GM04503 (cell line): ENCODE measurements at places on chromosomes 5 and 9.

DNA sequence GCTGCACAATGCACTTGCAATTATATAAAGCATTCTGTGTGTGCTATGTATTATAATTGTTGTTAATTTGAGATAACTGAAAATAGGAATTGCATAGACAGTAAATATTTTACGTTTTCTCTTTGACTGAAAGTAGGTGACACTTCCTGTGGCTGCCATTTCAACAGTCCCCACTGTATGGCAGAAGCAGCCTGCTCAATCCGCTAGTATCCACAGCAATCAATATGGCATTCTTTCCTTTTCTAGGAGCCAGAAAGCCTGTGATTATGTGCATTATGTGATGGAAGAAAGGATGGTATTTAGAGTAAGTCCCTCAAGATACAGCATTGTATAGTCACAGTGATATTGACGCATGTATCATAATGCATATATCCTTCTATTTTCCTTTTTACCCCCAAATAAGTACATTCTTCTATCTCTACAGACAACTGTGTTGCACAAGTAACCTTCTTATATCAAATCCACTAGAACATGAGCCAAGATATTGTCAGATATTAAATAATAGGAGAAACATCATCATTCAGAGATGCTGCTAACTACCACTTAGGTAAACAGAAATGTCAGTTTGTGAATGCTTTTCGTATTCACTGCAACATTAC, 59.7 kb downstream of the CARTPT start:
- no peak for DNase-seq

GRCh38 chr9:10774051-10774450, 161.2 kb upstream of the PTPRD start:
- no peak for DNase-seq

DNA sequence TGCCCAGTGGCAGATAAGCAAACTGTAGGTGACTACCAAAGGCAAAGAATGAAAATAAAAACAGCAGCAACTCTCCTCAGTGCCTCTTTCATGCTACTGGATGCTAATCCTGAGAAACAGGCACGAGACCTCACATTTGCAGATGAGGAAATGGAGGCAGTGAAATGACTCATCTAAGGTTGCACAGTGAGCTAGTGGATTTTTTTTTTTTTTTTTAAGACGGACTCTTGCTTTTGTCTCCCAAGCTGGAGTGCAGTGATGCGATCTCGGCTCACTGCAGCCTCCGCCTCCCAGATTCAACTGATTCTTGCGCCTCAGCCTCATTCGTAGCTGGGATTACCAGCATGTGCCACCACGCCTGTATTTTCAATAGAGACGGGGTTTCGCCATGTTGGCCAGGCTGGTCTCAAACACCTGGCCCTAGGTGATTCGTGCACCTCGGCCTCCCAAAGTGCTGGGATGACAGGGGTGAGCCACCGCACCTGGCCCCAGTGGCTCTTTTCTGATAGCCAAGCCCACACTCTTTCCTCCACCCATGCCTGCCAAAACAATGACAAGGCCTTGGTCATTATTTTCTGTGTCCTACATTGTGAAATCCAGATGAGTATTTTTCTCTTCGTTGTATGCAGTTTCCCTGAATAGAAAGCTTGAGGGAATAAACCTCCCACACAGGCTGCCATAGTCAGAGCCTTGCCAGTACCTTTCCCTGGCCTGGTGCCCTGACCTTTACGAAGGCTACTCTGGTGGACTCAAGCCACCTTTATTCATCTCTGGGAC, 19.2 kb downstream of the DOCK2 start:
- DNase-seq: no peak

GRCh38 chr9:98430535-98431292, 175.3 kb upstream of the TBC1D2 start:
- no peak for DNase-seq

DNA sequence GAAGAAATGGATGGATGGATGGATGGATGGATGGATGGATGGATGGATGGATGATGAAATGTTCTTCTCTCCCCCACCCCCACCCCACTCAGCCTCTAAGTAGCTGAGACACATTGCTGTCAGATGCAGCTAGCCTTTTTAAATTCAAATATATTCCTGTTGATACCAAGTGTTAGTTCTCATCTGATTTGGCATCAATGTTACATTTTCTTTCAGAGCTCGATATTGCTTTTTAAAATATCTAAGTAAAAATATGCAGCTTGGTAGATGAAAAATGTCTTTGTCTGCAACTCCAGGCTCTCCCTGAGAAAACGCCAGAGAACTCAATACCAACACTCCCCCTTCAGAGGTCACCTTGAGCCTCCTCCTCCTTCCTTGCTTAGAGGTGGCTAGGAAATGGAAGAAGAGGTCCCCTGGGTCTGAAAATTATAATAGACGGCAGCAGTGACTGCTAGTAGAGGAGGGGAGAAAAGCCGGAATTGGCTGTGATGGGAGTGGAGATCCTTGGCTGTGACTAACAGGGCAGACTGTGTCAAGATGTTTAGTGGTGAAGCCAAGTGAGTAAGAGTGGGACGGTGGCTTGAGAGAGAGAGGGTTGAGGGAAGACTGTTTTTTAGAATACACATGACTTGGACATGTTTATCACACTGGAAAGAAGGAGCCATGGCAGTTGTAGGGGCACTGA, 156.0 kb downstream of the ZNF462 start:
- peak; percentile 46 for DNase-seq
